ENCODE measurements at places on chromosomes 7 and 10.
A peak's percentile ranks its signal among the peaks of the same experiment; 100 is the strongest.

DNA sequence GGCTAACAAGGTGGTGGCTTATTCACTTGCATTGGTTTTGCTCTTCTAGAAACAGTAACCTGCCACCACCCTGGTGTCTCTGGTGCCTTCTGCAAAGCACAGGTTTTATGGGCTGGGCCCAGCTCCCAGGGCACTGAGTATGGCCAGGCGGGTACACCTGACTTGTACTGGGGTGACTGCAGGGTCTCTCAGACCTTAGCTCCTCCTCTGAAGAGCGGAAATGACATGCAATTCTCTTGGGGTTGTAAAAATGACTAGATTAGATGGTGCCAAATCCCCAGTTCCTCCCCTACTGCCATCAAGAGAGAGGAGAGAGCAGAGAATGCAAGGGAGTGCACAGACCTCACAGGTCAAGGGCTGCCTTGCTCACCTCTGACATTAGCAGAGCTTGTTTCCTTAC, 14.7 kb downstream of the ESYT2 start:
- DNase-seq, result no peak

GRCh38 chr7:132234711-132235110, 341.6 kb downstream of the PLXNA4 start:
- DNase-seq, result no peak

GRCh38 chr7:81676813-81677212, 93.0 kb downstream of the HGF start:
- DNase-seq, result no peak

DNA sequence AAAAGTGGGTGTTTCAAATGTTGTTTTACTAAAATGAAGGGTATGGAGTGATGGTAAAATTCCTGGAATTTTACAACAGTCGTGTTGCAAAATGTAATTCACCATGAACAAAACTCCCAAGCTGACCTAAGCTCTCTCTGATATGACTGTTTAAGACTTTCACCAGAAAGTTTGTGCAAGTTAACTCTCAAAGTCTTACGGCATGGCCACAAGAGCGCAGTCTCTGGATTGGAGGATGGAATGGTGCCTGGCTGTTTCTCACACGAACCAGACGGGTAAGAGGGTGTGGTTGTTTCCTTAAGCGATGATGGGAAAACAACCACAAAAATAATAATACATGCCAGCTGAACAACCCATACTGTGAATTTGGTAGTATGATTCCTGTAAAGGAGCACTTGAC, 662.5 kb downstream of the KCNMA1 start:
- DNase-seq, result no peak

DNA sequence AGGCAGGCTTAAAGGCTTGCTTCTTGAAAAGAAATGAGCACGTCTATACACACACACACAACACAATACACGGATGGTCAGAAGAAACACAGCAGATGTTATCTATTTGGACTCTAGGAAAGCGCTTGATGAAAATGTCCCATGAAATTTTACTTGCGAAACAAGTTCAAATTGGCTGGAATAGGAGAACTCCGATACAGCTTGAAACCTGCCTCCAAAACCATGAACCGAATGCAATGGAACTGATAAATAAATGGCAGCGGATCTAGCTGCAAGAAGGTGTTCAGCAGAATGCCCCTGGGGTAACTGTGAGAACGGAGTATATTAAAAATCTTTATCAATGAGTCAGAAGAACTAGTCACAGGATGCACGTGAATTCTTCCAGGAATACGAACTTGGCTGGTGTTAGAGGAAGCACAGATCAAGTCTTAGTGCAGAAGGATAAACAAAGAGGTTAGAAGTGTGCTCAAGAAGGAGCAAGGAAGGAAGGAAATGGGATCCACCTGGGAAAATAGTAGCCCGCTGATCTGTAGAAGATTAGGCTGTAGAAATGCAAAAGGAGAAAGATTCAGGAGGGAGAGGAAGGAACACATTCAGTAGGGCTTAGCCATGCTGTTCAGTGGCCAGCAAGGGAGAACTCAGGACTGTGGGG, 142.0 kb upstream of the PRKCQ start:
- no peak for DNase-seq

DNA sequence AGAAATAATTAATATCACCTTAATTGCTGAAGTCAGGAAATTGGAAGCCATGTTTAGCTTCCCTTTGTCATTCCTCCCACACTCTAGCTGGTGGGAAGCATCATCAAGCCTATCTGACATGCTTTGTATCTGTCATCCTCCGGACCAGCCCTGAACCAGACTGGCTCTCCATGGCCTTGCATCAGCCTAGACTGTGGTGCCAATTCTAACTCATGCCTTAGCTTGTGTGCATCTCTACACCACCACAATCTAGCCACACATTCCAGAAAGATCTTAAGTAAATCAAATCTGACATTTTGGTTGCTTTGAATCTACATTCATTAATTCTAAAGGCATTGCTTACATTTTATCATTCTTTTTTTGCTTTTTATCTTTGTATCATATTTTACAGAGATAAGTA, 196.4 kb upstream of the VSTM2A start:
- DNase-seq, result no peak

GRCh38 chr10:125141860-125142484, 18.4 kb downstream of the CTBP2 start:
- no peak for DNase-seq

DNA sequence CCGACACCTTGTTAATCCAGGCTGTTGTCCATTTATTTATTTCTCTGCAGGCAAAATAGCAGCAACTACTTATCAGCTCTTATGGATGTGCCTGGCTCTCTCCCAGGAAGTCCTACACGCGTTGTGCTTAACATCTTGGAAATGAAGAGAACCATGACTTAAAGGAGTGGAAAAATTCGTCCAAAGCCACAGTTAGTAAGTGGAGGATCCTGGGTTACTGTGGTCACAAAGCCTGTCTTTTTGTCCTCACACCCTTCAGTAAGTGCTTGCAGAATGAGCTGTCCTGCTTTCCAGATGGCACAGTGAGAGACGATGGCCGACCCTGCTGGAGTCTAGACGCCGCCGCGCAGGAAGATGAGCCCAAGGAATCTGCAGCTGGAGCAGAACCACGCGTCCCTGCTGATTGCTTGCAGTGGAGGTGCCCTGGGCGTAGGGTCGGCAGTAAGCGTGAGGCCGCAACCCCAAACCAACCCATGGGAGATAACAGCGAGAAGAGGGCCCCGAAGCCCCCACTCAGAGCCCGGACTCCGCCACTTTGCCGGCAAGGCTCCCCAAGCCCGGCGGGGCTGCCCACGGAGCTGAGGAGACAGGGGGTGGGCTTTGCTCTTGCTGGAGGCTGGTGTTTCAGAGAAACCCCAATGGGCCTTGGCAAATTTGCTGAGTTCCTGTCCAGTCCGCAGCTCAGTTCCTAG, 178.6 kb downstream of the CXCL12 start:
- no peak for DNase-seq

- DNase-seq, result no peak
Observed at GRCh38 chr7:106063024-106063423, 49.1 kb downstream of the SYPL1 start.

DNA sequence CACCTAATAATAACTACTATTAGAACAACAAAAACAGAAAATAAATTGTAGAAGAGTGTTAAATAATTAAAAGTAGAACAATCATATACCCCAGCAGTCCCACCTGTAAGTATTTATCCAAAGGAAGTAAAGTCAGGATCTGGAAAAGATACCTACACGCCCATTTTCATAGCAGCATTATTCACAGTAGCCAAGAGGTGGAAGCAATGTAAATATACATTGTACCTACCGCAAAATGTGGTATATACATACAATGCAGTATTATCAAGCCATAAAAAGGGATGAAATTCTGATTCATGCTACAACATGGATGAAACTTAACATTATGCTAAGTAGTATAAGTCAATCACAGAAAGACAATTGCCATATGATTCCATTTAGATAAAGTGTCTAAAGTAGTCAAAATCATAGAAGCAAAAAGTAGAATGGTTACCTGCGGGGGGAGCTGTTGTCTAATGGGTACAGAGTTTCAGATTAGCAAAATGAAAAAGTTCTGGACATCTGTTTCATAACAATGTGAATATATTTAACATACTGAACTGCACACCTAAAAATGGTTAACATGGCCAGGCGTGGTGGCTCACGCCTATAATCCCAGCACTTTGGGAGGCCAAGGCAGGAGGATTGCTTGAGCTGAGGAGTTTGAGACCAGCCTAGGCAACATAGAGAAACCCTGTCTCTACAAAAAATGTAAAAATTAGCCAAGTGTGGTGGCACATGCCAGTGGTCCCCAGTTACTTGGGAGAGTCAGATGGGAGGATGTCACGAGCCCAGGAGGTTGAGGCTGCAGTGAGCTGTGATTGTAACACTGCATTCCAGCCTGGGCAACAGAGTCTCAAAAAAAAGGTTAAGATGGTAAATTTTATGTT, 6.0 kb upstream of the TMED4 start:
- peak; percentile 40 for DNase-seq
